ENCODE measurements at places on chromosomes 12 and 14.

- no peak for DNase-seq
These were observed 6.8 kb upstream of the NR4A1 start for GRCh38 chr12:52044292-52044983.

DNA sequence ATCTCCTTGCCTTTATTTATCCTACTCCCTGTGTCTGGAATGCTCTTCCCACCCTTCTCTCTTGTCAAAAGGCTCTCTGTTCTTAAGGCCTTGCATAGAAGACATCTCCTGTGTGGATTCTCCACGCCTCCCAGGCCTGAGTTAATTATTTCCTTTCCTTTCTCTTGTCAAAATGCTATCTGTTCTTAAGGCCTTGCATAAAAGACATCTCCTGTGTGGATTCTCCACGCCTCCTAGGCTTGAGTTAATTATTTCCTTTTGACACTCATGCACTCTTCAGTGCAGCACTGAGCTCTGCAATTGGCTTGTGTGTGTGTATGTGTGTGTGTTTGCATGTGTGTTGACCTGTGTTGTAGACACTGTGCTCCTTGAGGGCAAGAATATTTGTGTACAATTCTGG, 52.1 kb upstream of the DCD start:
- no peak for DNase-seq

DNA sequence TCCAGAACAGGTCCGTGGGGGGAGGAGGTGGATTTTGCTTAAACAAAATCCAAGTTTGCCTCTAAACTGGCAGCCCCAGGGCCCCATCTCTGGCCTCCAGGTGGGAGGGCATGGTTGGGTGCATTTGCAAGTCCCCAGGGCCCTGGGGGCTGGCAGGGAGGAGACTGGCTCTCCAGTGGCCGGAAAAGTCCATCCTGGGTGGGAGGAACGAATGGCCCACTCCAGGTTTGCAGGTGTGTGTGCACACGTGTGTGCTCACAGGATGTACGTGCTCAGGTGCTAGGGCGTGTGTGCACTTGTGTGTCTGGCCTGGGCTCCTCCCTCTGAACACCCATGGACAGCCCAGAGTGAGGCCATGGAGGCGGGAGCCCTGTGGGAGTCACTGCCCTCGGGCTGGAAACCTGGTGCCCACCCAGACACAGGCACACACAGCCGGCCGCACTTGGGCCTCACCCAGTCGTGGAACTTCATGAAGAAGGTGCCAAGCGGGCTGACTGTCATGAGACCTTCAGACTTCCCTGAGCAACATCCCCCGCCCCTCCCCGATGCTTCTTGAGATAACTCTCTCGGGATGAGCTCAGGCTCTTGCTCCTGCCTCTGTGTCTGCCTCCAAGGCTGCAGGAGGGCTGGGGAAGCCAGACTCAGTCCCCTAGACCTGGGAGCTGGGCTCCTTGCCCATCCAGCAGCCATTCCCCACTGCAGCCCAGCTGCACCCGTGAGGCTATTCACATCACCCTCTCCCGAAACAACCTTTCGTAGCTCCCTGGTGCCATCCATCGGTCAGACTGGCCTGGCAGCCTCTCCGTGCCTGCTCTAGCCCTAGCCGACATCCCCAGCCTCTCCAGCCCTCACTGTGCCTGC, 9.4 kb downstream of the AHNAK2 start:
- DNase-seq: no peak

- no peak for DNase-seq
These were observed 77.4 kb downstream of the EML1 start for GRCh38 chr14:99870617-99871016.

- no peak for DNase-seq
These were observed 371.8 kb downstream of the ADAMTS20 start for GRCh38 chr12:43180242-43180641.

GRCh38 chr12:90460681-90461080, 494.3 kb downstream of the CCER1 start:
- no peak for DNase-seq

DNA sequence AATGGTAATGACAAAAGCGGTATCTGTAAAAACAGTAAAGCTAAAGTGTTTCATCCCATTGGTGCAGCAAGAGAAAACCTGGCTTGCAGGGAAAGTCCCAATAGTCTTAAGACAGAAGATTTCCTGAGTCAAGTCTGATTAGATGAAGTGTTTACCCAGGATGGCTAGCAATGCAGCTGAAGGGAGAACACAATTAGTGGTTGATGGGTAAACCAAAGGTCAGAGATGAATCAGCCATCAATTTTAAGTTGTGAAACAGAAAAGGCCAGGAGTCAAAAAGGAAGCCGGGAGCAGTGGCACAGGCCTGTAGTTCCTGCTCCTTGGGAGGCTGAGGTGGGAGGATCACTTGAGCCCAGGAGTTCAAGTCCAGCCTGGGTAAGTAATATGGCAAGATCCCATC, 52.6 kb downstream of the SEC23A start:
- DNase-seq: no peak

- DNase-seq: no peak
These were observed 5.2 kb upstream of the PACS2 start for GRCh38 chr14:105309371-105309770.

DNA sequence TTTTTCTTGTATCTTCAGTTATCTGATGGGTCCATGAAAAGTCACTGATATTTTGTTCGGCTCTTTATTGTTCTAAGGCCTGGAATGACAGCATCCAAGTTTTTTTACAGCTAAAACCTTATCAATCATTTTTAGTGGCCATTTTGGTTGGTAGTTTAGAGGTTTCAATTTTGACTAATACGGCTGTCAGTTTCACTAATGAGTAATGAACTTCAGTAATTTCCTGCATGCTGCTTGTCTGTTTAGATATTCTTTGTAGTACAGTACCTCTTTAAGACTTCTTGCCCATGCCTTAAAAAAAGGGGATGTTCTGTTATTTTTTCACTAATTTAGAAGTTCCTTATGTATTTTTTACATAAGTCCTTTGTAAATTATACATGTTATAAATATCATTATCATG, 176.7 kb downstream of the LRFN5 start:
- DNase-seq: no peak

All from activated T-cell treated with anti-CD3 and anti-CD28 coated beads, Interleukin-2, amount 50 U/mL, for 72 hours (primary cell).